Stimulated activated CD8-positive, alpha-beta memory T cell treated with anti-CD3 and anti-CD28 coated beads, Interleukin-2, amount 100 ng/mL, for 1 hour (primary cell): ENCODE measurements at places on chromosomes 2 and 18.

DNA sequence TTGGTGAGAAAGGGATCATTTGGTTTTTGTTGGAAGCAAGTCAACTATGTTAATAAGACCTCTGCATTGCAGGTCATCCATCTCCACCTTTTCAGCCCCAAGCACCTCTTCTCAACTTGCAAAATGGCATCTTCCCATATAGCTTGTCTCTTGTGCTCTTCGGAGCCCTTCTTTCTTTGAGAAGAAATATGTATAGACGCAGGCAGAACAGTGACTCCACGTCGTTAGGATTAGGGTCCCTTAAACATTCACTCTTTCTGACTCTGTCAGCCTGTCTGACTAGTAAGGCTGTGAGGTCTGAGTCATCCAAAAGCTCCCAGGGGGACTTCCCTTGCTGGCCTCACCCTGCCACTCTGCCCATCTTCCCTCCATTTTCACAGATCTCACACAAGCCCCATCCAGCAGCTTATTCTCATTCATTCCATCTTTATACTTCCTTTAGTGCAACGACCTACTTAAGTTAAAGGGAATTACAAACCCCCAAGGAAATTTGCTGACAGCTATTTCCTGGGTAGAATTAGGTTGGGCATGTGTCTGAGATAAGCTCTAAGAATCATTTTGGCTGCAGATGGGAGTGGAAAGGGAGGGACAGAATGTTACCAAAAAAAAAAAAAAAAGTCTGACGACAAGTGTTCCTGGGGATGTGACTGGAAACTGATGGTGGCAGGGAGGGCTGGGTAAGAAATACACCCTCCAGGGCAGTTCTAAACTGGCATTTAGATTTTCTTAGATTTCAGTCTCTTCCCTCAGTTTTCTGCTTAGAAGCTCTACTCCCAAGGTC lies 37.7 kb upstream of the MEX3C start:
- no peak for DNase-seq

DNA sequence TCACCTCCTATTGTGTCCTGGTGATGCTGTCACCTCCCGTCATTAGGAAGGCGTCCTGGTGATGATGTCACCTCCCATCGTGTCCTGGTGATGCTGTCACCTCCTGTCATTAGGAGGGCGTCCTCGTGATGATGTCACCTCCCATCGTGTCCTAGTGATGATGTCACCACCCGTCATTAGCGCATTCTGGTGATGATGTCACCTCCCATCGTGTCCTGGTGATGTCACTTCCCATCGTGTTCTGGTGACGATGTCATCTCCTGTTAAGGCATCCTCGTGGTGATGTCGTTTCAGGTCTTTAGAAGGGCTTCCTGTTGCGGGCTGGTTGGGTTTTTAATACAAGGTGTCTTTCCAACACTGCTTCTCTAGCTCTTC lies 40.7 kb downstream of the CTDP1 start:
- no peak for DNase-seq

DNA sequence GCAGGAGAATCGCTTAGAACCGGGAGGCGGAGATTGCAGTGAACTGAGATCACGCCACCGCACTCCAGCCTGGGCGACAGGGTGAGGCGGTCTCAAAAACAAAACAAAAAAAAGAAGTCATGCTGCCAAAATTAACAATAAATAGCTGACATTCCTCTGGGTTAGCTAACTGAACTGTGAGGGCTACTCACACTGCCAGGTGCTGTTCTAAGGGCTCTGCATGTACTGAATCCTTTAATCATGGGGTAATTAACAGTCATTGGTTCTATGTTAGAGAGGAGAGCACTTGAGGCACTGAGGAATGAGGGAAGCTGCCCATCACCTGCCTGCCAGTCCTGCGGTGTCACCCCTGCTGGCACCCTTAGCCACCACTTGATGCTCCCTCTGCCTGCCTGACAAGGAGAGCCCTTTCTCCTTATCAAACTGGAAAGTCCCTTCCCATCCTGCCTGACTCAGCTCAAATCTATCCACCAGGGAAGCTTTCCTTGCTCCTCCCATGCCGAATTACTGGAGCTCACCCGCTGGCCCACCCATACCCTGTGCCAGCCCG lies 73.0 kb upstream of the RIOK3 start:
- no peak for DNase-seq

- no peak for DNase-seq
Observed at GRCh38 chr2:202165945-202166344, 72.5 kb downstream of the SUMO1 start.

- DNase-seq, result no peak
Observed at GRCh38 chr18:41396861-41397260, 558.2 kb upstream of the PIK3C3 start.

DNA sequence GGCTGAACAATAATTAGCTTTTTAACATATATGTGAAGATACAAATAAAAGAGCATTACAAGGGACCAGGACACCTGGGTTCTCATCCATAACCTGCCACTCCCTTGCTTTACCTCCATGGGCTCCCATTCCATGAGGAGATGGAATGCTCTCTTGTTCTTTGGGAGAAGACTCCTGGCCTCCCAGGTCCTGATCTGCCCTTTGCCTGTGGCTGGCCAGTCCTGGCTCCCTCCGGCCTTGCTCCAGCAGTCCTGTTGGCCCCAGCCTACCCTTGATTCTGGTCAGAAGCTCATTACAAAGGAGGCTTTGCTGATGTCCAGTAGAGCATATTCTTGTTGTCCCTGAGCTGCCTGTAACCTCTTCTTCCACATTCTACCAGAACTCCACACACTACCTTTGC lies 60.3 kb downstream of the ADD2 start:
- DNase-seq, result no peak

- no peak for DNase-seq
Observed at GRCh38 chr2:33839791-33840190, 240.7 kb upstream of the FAM98A start.

GRCh38 chr2:69936906-69937305 lies 22.0 kb downstream of the MXD1 start:
- DNase-seq, result no peak

- DNase-seq, result no peak
Observed at GRCh38 chr2:55051026-55051866, 995 bp upstream of the RTN4 start.

DNA sequence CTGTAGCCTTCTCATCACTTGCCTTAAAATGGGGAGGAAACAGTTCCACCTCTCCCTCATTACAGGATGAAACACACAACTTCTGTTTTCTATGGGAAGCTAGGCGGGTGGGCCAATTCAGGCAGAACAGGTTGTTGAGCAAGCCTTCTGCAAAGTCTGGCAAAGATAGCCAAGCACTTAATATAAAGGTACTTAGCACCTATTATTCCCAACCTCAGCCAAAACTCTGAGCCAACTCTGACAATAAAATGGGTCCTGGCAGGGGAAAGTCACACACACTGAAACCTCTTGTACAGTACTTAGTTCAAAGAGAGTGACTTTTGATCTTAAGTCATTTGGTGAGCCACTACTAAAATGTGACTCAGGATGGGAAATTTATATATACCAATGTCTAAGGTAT lies 15.8 kb upstream of the SOCS6 start:
- no peak for DNase-seq

- no peak for DNase-seq
Observed at GRCh38 chr18:53426666-53427184, 797.7 kb downstream of the MBD2 start.

GRCh38 chr18:28256166-28256565 lies 79.2 kb upstream of the CDH2 start:
- DNase-seq, result no peak

GRCh38 chr2:42602876-42603219 lies 34.4 kb downstream of the MTA3 start:
- DNase-seq, result no peak

GRCh38 chr2:199685669-199686068 lies 165.3 kb downstream of the FTCDNL1 start:
- DNase-seq, result no peak

DNA sequence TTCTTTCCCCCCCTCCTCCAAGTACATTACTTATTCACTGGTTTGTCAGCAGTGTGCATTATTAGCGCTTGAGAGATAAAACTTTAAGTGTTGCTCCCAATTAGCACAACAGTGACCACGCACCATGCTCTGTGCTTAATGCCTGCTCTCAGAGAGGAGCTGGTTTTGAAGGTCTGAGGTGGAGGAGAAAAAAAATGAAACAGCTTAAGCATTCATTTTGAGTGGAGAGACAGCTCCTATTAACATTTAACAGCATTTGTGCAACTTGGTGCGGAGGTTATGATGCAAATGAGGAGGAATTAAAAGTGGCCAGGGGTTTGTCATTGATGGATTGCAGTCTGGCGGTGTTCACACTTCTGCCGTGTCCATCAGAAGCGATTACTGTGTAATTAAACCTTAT lies 141.8 kb downstream of the FIGN start:
- no peak for DNase-seq

DNA sequence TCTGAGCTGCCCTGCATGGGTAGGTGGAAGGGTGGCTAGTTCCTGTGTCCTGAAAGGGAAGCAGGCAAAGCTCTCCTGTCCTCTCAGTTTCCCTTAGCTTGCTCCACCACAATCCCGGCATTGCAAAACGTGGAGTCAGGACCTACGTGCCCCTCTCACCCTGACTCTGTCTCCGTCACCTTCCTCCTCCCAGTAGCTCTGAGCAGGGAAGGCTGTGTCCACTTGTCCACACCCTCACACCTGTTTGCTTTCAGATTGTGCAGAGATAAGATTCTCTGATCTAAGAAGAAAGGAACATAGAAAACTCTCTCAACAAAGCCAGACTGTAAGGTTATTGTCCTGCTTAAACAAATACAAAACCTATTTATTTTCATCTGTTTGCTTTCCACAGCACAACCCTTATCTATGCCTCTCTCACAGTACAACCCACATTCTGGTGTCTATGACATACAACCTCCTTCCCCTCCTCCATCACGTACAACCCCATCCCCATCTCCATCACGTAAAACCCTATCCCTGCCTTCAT lies 79.0 kb downstream of the ALPK2 start:
- DNase-seq, result no peak

GRCh38 chr2:112155331-112156151 lies 17.4 kb downstream of the FBLN7 start:
- no peak for DNase-seq

- no peak for DNase-seq
Observed at GRCh38 chr18:8771930-8772329, 66.6 kb downstream of the MTCL1 start.

GRCh38 chr18:26415631-26416030 lies 132.7 kb downstream of the KCTD1 start:
- no peak for DNase-seq

GRCh38 chr18:61544178-61544577 lies 210.9 kb downstream of the CDH20 start:
- DNase-seq, result no peak

DNA sequence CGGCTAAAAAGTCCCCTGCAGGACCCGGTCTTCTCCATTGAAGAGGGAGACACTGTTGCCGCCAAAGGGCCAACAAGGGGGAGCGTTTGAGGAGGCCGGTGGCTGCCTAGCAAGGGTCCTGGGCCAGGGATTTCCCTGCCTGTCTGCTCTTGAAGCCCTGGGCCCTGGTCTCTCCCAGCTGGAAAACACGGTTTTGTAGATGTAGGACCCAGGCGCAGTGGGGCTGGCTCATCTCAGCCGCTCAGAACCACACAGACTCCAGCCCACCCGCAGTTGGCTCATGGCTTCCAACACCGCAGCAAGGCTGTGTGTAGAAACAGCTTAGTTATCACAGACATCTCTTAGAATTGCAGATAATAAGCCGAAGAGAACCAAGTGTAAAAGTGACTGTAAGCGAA lies 57.1 kb upstream of the TWIST2 start:
- no peak for DNase-seq

- DNase-seq, result no peak
Observed at GRCh38 chr2:171598713-171599319, 76.5 kb downstream of the CYBRD1 start.

DNA sequence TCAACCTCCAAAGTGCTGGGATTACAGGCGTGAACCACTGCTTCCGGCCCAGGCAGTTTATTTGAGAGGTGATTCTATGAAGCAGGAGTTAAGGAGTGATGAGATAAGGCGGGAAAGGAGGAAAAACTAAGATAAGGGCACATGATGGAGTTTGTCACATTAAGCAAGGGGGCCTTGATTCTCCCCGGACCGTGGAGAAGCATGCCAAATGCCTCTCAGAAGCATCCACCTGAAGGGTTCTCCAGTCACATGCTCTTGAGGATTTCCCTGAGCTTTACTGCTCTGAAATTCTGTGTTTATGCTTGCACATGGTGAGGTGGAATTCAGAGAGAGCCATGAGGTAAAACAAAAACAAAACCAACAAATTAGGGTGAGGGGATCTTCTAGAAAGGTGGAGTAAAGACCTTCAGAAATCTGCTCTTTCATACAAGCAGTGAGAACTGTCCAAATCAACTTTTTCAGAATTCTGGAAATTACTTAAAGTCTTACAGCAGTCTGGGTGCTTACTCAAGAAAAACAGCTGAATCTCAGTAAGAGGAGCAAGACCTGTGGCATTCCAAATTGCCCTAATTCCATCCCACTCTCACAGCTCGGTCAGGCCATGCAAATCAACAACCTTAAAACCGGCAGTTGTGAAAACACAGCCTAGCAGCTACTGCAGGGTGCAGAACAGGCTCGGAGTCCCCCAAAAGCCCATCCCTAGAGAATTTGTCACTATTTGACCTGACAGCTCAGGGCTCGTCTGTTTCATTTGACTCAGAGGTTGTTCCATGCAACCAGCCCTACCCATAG lies 69.1 kb upstream of the CTLA4 start:
- DNase-seq, result no peak

- DNase-seq, result no peak
Observed at GRCh38 chr18:61992285-61992684, 99.5 kb upstream of the RNF152 start.

- DNase-seq, result no peak
Observed at GRCh38 chr18:46336278-46337111, 232.3 kb downstream of the HAUS1 start.

- DNase-seq, result peak; percentile 17
Observed at GRCh38 chr2:39127973-39128372, 7.1 kb upstream of the SOS1 start.

DNA sequence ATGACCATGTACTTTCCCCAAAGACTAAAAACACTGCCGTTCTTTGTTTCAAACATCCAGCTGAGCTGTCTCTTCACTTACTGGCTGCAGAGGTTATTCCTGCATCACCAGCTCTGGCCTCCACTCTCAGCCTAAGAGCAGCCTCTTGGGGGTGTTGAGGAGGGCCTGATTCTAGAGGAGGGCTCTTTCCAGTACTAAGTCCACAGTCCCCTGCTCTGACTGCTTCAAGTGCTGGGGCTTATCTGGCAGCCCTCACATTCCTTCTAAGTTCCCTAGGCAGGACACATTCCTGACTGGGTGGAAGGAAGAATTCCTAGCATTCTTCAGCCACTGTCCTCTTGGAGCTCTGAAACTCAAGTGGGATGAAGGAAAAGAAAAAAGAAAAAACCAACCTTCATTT lies 32.9 kb upstream of the EHBP1 start:
- no peak for DNase-seq

- DNase-seq, result no peak
Observed at GRCh38 chr2:1538663-1539062, 125.4 kb downstream of the TPO start.
